Fibroblast of lung (primary cell): ENCODE measurements at places on chromosomes 7 and 10.

- DNase-seq = no peak
These were observed 148.8 kb upstream of the VWC2 start for GRCh38 chr7:49624611-49625010.

DNA sequence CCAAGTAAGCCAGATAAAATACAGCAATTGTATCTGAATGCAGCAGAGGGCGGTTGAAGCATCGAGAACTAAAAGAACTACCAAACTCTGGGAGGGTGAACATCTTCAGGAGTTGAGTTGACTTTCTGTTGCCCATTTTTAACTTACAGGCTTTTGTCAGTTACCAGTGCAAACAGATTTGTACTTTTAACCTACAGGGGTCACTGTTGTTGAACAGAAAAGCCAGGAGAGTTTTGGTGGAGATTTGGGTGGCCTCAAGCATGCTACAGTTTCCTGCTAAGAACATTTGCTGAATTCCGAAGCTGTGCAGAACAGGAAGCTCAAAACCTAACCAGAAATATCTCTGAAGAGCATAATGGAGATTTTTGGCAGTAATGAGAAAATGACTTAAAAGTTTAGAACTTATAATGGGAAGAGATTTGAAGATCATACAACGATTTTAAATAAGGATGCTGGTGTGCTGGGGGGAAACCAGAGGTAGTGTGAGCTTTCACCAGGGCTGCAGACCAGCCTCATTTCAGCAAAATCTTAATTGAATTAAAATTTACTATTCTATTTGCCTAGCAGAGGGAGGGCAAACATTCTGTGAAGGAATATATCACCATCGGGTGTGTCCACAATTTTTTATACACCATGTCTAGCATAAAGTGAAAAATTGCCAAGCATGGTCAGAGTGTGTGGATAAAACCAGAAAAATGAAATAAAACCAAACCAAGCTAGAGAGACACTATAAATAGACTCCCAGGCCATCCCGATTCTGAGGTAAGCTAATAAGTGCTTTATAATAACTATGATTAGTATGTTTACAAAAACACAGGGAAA, 208.6 kb upstream of the CCDC6 start:
- DNase-seq = peak; percentile 85

DNA sequence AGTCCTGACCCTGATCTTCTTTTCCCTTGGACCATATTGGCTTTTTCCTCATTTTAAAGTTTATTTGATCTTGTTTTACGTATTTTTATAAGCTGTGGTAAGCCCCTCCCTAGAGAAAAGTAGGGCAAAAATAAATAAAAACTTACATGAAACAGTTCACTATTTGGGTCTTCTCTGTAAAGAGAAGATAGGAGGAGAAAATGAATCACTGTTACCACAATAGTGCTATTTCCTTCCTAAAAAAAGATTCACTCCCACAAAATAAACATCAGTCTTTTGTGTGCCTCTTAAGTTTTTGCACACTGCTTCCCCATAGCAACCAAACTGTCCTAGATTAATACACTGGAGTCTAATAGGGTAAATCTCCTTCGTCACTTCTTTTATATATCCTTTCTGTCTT, 1.4 kb upstream of the SVIL start:
- peak; percentile 87 for DNase-seq

- peak; percentile 24 for DNase-seq
These were observed 1027.8 kb upstream of the PHF14 start for GRCh38 chr7:9945857-9946256.

GRCh38 chr7:75662579-75663301, 76.0 kb downstream of the HIP1 start:
- no peak for DNase-seq

DNA sequence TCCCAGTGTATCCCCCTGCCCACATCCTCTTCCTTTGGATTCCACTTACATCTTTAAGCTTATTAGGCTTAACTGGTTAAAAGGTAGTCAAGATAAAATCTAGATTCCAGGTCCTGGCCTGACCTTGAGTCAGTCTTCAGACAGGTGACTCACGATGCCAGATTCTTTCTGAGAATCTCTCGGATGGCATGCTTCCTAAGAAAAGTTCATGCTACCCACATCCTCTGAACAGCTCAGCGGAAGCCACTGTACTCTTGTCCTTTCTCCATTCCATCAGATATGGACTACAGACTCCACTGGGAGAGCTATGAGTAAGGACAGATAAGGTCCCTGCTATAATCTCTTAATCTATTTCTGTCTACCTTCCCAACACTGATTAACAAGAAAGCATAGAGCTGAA, 43.4 kb downstream of the DNMBP start:
- peak; percentile 98 for DNase-seq

DNA sequence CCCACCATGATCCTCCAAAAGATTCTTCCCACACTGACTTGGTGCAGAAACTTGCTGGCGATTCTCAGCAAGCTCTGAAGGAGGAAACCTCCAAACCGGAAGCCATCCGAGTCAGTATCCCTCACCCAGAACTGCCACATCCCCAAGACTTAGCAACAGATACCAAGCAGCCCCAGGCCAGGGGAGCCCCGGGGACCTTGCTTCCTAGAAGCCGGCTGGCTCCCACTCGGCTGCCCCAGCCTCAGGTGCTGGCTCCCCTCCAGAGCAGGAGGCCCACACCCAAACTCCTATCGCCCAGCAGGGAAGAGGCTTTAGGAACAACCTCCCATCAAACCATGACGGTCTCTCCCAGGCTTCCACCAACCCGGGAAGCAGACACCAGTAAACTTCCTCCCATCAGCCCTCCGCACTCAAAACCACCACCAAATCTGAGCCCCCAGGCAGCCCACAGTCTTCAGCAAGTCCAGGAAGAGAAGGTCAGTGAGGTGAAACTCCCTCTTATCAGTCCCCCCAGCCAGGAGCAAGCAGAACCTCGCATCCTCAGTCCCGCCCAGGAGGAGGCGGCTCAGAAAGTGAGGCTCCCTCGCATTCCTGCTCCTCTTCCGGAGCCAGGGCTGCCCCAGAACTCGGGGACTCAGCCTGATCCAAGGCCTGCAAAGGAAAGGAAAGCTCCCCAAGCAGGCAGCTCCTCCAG, 82.3 kb downstream of the LRGUK start:
- DNase-seq = no peak

DNA sequence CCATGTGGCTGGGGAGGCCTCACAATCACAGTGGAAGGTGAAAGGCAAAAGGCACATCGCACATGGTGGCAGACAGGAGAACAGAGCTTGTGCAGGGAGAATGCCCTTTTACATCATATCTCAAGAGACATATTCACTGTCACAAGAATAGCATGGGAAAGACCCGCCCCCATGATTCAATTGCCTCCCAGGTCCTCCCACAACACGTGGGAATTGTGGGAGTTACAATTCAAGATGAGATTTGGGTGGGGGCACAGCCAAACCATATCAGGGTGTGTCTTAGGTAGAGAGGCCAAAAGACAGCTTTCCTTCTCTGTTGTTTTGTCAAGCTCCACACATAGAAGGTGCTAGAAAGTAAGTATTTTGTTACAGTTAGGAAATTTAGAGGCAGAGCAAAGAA, 20.8 kb upstream of the SLC26A5 start:
- DNase-seq = no peak

- DNase-seq = peak; percentile 43
These were observed 132.8 kb downstream of the GLI3 start for GRCh38 chr7:42104231-42104630.

DNA sequence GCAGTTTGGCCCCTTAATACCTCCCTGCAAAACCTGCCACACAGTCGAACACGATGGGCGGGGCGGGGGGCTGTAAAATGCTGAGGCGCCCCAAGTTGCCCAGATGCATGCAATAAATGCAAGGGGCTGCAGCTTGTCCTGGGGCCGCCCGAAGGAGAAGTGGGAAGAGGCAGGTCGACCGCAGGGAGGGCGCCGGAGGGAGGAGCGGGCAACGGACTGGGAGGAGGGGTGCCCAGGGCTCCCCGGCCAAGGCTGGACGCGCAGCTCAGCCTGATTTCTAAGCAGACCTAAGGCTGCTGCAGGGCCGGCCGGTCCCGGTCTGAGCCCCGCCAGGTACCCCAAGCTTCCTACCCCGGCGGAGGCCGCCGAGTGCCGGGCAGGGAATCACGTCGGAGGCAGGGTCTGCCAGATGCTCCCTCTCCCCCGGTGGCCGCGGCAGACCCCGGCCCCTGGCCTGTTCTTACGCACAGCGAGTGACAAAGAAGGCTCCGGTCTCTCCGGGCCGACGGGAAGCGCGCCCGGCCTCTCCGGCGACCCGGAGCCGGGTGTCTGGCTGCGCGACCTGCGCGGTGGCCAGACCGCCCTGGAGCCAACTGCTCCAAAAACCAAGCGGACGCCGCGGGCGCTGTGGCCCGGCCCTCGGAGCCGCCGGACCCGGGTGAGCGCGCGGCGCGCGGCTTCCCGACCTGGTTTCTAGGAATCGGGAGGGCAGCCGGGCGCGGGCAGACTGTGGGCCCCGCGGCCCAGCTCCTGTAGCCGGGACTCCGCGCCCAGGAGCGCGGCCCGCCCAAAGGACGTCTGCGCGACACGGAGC, 744 bp upstream of the EBF3 start:
- no peak for DNase-seq

- peak; percentile 74 for DNase-seq
These were observed 757.1 kb downstream of the SORCS3 start for GRCh38 chr10:105398202-105398601.

GRCh38 chr10:4262870-4263600, 478.0 kb upstream of the KLF6 start:
- no peak for DNase-seq

GRCh38 chr10:95423164-95424005, 132.6 kb upstream of the PDLIM1 start:
- DNase-seq = no peak

- no peak for DNase-seq
These were observed 17.9 kb upstream of the ZNF777 start for GRCh38 chr7:149478754-149479153.

GRCh38 chr7:42156291-42156865, 80.6 kb downstream of the GLI3 start:
- peak; percentile 37 for DNase-seq

DNA sequence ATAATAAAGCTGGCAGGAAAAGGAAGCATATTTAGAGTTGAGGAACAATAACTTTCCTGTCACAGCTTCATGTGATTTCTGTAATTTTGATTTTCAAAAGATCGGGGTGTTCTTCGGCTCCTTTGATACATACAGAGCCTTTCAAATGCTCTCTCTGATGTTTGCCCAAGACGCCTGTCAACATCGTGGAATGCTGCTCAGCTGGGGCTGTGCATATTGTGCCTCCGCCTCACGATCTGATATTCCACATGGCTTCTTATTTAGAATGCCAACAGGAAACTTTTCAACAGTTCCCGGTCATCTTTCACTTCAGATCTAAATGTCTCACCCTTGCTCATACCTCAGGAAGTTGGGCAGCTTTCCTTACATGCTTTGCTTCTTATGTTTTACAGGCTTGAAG, 7.3 kb downstream of the NPY start:
- no peak for DNase-seq

- DNase-seq = peak; percentile 57
These were observed 707 bp upstream of the C1GALT1 start for GRCh38 chr7:7181519-7182155.

- no peak for DNase-seq
These were observed 10.4 kb upstream of the ZNF485 start for GRCh38 chr10:43595739-43596298.

DNA sequence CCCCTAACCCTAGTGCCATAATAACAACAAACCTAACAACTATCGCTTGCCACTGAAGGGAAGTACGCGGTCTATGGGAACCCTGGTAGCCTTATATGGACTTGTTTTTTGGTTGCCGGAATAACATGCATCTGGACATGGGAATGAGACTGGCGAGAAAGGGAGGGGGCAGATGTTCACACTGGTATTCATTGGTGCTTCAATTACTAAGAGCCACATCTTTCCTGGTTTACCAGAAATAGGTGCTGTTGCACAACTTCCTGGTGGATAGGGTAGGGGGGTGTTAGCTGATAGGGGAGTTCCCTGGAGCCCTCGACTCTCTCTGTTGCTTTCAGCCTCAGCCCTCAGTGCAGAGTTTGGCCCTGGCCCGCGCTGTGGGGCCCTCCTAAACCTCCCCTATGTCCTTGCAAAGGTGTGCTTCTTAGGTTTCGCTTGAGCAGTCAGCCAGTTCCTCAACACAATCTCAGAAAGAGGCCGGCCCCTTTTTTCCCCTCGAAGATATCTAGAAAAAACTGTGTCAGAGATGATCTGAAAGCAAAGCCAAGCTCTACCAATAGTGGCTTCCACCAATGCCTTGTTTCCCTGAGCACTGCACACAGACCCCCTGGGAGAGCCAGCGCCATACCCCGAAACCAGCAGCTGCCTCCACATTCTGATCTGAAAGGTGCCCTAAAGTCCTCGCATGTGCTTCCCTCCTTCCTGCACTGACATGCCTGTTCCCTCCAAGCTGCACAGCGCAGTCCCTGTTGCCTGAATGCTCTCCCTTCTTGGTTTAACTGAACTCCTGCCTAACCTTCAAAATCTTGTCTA, 13.5 kb downstream of the TBXAS1 start:
- DNase-seq = no peak
